ENCODE measurements at places on chromosomes 5 and 9. TPM values are rescaled to one million over a fixed set of nuclear protein-coding genes. Genes with fewer than 3 reads are reported as not detected.

The DNM1 gene
- total RNA-seq, result 96.1 TPM

The GARNL3 gene
- 2.8 TPM for total RNA-seq

The SPINK7 gene
- not detected for total RNA-seq

The SLC6A3 gene
- total RNA-seq, result 0.09 TPM

The SWI5 gene
- total RNA-seq, result 46.9 TPM

The NSG2 gene
- 0.08 TPM for total RNA-seq

The PCDHA7 gene
- total RNA-seq, result 0.13 TPM

The PCDHB15 gene
- 0.02 TPM for total RNA-seq

The DDX31 gene
- 26.7 TPM for total RNA-seq
